Kidney (tissue), 22 donors: ENCODE measurements at places on chromosomes 12 and 14.

- no peaks in the 10 kb centered on the region for H3K36me3 ChIP-seq
- H3K4me1 ChIP-seq = peaks cover 6% of the 10 kb centered on the region
- peak; percentile 80 for DNase-seq
- H3K27ac ChIP-seq = no peak overlapping the region
- H3K27me3 ChIP-seq = peaks cover 3% of the 10 kb centered on the region
Measured at GRCh38 chr12:54053003-54053750, 458 bp upstream of the HOXC4 start.

GRCh38 chr12:47944685-47945340 is 18.6 kb upstream of the TMEM106C start:
- H3K4me1 ChIP-seq = peaks cover 46% of the 10 kb centered on the region
- no peaks in the 10 kb centered on the region for H3K36me3 ChIP-seq
- H3K4me3 ChIP-seq = peak overlapping the region; percentile 33
- DNase-seq = no peak
- no peaks in the 10 kb centered on the region for H3K27me3 ChIP-seq

GRCh38 chr14:48546996-48547395 is 871.6 kb upstream of the MDGA2 start:
- no peak overlapping the region for H3K27ac ChIP-seq
- H3K27me3 ChIP-seq = no peaks in the 10 kb centered on the region
- no peak overlapping the region for H3K4me3 ChIP-seq
- DNase-seq = no peak
- no peaks in the 10 kb centered on the region for H3K36me3 ChIP-seq

DNA sequence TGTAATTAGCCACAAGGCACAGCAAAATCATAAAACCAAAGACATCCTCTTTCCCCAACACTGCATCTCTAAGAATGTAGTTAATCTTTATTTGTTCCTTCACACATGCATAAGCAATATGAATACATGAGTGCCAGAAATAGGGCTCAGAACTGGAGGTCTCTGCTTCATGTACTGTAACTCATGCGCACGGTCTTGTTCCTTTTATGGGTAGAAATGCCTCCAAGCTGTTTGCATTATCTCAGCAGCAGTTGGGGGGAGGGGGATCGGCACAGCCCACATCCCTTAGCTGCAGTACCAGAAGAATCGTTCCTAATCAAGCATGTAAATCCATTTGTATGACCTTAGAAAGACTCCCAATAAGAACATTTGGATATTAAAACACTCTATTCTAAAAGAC is 20.0 kb downstream of the RHOJ start:
- DNase-seq = no peak
- no peaks in the 10 kb centered on the region for H3K27me3 ChIP-seq
- no peak overlapping the region for H3K27ac ChIP-seq
- no peaks in the 10 kb centered on the region for H3K4me1 ChIP-seq
- H3K36me3 ChIP-seq = no peaks in the 10 kb centered on the region

- no peaks in the 10 kb centered on the region for H3K4me1 ChIP-seq
- H3K27ac ChIP-seq = no peak overlapping the region
Measured at GRCh38 chr12:104372061-104372720, 68.7 kb downstream of the EID3 start.

- DNase-seq = no peak
- no peak overlapping the region for H3K4me3 ChIP-seq
- no peaks in the 10 kb centered on the region for H3K27me3 ChIP-seq
- H3K27ac ChIP-seq = no peak overlapping the region
- H3K36me3 ChIP-seq = no peaks in the 10 kb centered on the region
Measured at GRCh38 chr14:69993326-69993725, 114.1 kb downstream of the SMOC1 start.

DNA sequence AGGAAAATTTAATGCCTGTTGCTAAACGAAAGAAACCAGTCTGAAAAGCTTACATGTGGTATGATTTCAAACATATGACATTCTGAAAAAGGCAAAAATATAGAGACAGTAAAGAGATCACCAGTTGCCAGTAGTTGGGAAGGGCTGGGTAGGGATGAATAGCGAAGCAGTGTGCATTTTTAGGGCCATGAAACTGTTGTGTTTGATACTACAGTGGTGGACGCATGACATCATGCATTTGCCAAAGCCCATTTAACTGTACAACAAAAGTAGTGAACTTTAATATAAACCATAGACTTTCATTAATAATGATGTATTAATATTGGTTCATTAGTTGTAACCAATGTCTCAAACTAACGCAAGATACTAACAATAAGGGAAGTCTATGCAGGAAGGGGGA is 14.7 kb upstream of the EPYC start:
- H3K27ac ChIP-seq = no peak overlapping the region
- H3K4me3 ChIP-seq = no peak overlapping the region
- no peaks in the 10 kb centered on the region for H3K27me3 ChIP-seq
- no peaks in the 10 kb centered on the region for H3K4me1 ChIP-seq

DNA sequence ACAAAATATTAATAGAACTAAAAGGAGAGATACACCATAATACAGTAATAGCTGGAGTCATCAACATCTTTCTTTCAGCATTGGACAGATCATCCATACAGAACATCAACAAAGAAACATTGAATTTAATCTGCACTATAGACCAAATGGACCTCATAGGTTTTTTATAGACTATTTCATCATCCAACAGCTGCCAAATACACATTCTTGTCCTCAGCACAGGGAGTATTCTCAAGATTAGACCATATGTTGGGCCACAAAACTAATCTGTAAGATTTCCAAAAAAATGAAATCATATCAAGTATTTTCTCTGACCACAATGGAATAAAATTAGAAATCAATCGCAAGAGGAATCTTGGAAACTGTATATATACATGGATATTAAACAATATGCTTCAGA is 86.9 kb downstream of the FSCB start:
- H3K4me1 ChIP-seq = no peaks in the 10 kb centered on the region
- H3K27ac ChIP-seq = no peak overlapping the region
- no peaks in the 10 kb centered on the region for H3K36me3 ChIP-seq
- no peak overlapping the region for H3K4me3 ChIP-seq
- no peaks in the 10 kb centered on the region for H3K27me3 ChIP-seq

GRCh38 chr14:93061380-93062012 is 54.2 kb downstream of the ITPK1 start:
- no peak overlapping the region for H3K4me3 ChIP-seq
- H3K36me3 ChIP-seq = peaks cover 2% of the 10 kb centered on the region
- H3K4me1 ChIP-seq = no peaks in the 10 kb centered on the region
- H3K27ac ChIP-seq = no peak overlapping the region

DNA sequence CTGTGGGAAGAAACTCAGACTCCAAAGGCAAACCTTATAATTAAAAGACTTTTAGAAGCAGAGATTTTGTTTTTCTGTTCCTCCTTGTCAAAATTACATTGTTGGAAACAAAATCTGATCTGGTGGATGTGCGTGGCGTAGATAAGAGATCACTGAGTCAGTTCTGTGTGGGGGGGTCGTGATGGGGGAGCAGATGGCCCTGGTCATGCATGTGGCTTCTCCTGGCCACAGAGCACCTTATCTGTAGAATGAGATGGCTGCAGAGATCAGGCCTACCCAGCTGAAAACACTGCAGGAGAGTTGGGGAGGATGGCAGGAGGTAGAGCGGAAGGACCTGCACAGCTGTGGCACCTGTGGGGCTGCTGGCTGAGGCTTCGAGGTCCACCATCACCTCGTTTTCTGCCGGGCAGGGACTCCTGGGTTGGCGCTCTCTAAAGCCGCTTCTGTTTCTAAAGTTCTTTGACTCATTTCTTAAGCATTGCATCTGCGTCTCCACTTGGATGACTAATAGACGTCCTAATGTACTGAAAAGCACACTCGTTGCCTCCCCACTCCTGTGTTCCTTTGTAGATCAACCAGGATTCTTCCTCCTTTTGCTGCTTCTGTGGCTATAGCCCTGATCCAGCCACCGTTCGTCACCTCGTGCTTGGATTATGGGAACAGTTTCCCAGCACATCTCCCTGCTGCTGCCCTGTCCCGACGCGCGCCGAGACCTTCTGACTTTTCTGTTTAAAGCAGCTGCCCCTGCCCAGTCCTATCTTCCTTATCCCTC is 93.4 kb downstream of the TSPAN9 start:
- peaks cover 23% of the 10 kb centered on the region for H3K4me1 ChIP-seq
- no peak for DNase-seq
- H3K36me3 ChIP-seq = peaks cover 6% of the 10 kb centered on the region
- H3K27me3 ChIP-seq = no peaks in the 10 kb centered on the region

- no peaks in the 10 kb centered on the region for H3K27me3 ChIP-seq
- H3K4me3 ChIP-seq = no peak overlapping the region
- no peaks in the 10 kb centered on the region for H3K4me1 ChIP-seq
- H3K36me3 ChIP-seq = no peaks in the 10 kb centered on the region
- DNase-seq = no peak
Measured at GRCh38 chr12:115194448-115194847, 510.5 kb upstream of the TBX3 start.

DNA sequence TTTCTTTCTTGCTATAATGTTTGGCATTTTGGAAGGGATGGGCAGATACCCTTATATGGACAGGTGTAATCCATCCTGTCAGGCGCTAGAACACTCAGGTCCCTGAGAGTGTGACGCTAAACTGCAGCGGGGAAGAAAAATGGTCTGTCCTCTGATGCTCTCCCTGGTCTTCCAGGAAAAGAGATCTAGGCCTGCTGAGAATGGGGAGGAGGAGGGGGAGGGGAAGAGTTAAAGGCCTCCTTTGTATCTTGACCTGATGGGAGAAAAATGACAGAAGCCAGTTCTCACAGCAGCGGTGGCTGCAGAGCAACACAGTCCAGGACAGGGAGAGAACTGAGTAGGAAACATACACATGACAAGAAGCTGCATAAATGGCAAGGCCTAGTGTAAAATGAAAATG is 61.1 kb downstream of the RPS6KA5 start:
- H3K27me3 ChIP-seq = no peaks in the 10 kb centered on the region
- no peaks in the 10 kb centered on the region for H3K4me1 ChIP-seq
- no peak overlapping the region for H3K4me3 ChIP-seq
- H3K36me3 ChIP-seq = no peaks in the 10 kb centered on the region

DNA sequence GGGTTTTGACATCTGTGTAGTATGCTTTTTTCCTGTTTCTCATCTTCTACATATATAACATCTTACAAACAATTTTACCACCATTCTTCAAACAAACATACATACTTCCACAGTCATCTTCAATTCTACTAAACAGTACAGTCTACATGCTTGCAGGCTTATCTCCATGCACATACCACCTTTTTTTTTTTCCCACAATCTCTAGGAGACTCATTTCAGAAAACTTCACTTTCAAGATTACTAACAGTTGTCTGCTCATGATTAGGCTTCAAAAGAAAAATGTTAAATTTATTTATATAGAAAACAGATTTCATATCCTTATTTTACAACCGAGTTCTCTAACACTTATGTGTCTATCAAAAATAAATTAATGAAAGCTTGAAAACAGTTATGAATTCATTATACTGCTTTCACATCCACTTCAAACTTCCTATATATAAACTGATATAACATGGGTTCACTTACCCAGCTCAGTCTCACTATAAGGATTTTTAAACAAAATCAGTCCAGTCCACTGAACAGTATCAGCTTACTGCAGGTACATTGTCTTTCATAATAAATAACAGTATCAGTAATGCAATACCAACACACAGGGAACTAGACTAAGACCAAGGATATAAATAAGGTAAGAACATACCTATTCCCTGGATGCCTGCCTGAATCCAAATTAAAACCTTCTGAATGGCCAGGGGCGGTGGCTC is 42.5 kb downstream of the LRP6 start:
- DNase-seq = no peak
- H3K36me3 ChIP-seq = no peaks in the 10 kb centered on the region
- no peak overlapping the region for H3K27ac ChIP-seq
- H3K27me3 ChIP-seq = no peaks in the 10 kb centered on the region

DNA sequence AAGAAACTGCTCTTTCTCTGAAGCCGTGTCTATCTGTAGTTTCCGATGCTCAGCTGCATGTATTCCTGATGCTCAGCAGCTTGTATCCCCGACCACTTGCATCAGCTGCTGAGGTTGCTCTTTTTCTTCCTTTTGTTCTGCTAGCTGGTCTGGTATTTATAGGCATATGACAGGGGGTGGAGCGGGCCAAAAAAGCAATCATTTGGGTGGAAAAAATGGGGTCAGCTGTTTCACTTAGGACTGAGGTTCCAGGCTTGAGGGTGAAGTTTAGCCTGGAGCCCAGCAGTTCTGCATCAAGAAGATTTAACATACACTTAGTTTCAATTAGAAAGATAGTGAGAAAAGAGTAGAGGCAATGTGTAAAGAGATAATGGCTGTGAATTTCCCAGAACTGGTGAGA is 23.6 kb upstream of the AMN1 start:
- no peaks in the 10 kb centered on the region for H3K36me3 ChIP-seq
- no peak overlapping the region for H3K4me3 ChIP-seq
- H3K27me3 ChIP-seq = no peaks in the 10 kb centered on the region
- DNase-seq = no peak
- H3K27ac ChIP-seq = no peak overlapping the region
- peaks cover 2% of the 10 kb centered on the region for H3K4me1 ChIP-seq

- H3K36me3 ChIP-seq = no peaks in the 10 kb centered on the region
- H3K4me1 ChIP-seq = no peaks in the 10 kb centered on the region
- DNase-seq = peak; percentile 92
- no peak overlapping the region for H3K4me3 ChIP-seq
- no peak overlapping the region for H3K27ac ChIP-seq
Measured at GRCh38 chr12:117875744-117876435, 92.9 kb downstream of the KSR2 start.

DNA sequence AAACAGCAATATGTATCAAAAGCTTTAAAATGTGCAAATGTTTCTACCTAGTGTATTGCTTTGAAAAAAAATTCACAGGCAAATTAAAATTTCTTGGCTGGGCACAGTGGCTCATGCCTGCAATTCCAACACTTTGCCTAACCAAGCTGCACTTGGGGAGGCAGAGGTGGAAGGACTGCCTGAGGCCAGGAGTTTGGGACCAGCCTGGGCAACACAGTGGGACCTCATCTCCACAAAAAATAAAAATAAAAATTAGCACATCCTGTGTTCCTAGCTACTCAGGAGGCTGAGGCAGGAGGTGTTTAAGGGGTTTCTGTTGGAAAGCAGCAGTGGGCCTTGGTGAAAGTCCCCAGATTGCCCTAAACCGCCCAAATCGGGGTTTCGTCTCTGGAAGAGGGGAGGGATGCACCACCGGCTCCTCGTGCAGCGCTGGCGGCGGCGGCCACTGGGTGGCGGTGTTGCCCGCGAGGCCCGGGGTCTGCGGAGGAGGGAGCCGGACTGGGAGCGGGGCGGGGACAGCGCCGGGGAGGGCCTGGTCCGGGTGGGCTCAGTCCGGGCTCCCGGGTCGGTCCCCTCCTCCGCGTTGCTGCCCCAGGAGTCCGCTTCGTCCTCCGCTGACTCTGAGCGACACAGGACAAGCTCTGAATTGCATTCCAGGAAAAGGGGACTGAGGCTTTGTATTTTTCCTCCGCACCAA is 265.6 kb downstream of the AACS start:
- peak; percentile 84 for DNase-seq
- H3K4me3 ChIP-seq = peak overlapping the region; percentile 51
- peaks cover 2% of the 10 kb centered on the region for H3K27me3 ChIP-seq
- H3K36me3 ChIP-seq = no peaks in the 10 kb centered on the region
- H3K27ac ChIP-seq = no peak overlapping the region
- H3K4me1 ChIP-seq = no peaks in the 10 kb centered on the region

GRCh38 chr14:67967206-67967605 is 147.6 kb downstream of the RAD51B start:
- H3K27me3 ChIP-seq = no peaks in the 10 kb centered on the region
- no peak for DNase-seq
- H3K27ac ChIP-seq = no peak overlapping the region
- H3K36me3 ChIP-seq = no peaks in the 10 kb centered on the region
